ENCODE measurements at places on chromosomes 3 and 15. TPM values are rescaled to one million over a fixed set of nuclear protein-coding genes. Genes with fewer than 3 reads are reported as not detected.

DNA sequence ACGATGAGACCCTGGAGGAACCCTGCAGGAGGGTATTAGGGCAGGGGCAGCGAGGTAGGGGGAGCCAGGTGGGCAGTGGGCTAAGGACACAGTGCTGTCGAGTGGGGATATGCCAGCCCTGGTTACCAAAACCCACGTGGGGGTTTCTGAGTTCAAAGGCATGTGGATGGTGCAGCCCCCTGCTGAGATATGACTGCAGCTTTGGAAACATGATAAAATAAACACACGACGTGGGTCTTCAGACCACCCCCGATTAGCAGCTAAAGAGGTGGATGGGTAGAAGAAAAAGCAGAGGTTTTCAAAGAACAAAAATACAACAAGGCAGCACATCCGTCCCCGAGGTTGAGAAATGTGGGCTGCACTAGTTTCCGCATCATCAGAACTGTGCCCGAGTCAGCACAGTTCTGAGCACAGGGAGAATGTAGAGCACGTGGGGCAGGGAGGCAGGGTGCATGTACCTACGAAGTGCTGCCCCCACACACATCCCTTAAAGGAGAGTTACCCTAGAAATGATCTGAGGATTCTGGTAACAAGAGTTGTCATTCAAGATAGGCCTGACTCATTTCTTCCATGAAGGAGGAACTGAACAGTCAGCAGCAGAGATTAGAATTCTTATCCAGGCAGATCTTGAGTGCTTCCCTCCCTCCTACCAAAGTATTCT lies 121.3 kb downstream of the RPLP1 start:
- DNase-seq: peak; percentile 79

DNA sequence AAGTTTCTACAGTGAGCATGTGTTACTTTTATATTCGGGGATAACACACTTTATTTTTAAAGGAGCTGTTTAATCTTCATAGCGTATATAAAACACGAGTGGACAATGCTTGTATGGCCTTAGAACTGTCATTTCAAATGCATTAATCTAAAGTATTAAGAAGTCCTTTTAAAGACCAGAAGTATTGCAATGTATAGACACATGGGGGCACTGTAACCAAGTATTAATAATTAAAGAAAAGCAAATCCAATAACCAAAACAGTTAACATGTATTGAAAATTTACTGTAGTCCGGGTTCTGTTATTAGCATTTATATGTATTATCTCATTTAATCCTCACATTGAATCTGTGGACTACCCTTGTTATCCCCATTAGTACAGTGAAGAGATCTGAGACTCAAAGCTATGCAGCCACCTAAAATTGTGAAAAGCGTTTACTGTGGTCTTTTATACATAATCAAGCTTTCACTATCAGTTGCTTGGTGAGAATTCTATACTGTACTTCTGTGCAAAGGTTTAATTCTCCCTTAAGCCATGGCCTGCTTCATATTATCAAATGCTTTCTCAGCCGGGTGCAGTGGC lies 10.1 kb downstream of the ARL14 start:
- DNase-seq: peak; percentile 50

GRCh38 chr15:56281145-56281544 lies 37.5 kb upstream of the RFX7 start:
- DNase-seq: no peak

- DNase-seq: no peak
These were observed 94.2 kb downstream of the PLXNA1 start for GRCh38 chr3:127077068-127077467.

GOLGA8M gene
- 0.17 TPM for polyA plus RNA-seq

LIPH gene
- polyA plus RNA-seq: 0.32 TPM

NAA80 gene
- polyA plus RNA-seq: 4.3 TPM

Measured in fibroblast of lung (primary cell).